ENCODE measurements at places on chromosomes 1 and 21.
A peak's percentile ranks its signal among the peaks of the same experiment; 100 is the strongest.

- DNase-seq: no peak
Measured at GRCh38 chr1:217929213-217929885, 298.2 kb downstream of the SPATA17 start.

GRCh38 chr21:35336534-35336933, 287.4 kb upstream of the RUNX1 start:
- DNase-seq: no peak

GRCh38 chr1:46684670-46685069, 13.0 kb downstream of the TEX38 start:
- DNase-seq: no peak

DNA sequence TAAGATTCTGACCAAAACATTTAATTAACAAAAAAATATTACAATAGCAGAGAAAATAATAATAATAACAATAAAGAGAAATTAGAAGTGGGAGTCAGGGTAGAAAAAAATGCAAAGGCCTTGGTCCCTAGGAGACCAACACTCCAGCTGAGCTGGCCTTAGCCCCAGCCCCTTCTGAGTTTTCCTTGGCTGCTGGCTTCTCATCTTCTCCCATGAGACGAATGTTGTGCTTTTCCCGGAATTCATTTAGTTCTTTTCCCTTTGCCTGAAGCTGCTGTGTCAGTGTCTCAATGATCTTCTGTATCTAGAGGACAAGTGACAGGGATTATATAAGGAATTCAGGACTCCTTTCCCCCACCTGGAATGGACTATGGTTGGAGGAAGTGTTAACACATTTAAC, 2.4 kb downstream of the KLHDC9 start:
- no peak for DNase-seq

DNA sequence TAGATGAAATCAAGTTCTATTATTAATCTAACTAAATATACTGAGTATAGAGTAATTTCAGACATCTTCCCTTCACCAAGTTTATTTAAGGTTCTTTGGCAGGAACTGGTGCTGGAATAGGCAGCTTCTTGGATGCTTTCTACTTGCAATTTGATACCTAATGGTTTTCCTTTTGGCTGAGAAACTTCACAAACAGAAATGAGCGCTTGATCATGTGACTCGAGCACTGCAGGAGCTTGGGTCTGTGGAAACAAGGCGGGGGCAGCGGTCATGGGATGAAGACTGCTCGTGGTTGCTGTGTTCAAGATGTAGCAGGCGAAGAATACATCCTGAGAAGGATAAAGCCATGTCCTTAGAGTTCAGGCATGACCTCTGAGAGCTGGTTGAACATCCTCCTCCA, 136.8 kb downstream of the PTPRC start:
- no peak for DNase-seq

DNA sequence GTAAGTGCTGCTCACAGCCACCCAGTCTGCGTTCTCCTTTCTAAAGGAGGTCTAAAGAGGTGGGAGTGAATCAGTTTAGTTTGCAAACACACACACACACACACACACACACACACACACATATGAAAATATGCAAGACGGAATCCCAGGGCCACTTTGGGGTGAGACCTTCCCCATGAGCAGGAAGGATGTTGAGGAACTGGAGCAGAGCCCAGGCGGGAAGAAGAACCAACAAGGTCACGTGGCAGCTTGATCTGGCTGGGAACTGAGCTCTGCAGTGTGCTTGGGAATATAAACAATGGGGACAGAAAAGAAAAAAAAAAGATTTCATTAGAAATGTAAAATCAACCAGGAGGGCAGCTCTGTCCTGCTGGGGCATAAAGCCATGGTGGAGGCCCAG, 32.6 kb downstream of the OR2G3 start:
- DNase-seq: no peak

GRCh38 chr1:92495392-92496063, 8.8 kb upstream of the GFI1 start:
- DNase-seq: no peak

- no peak for DNase-seq
Measured at GRCh38 chr1:223423641-223424233, 30.5 kb downstream of the CCDC185 start.

DNA sequence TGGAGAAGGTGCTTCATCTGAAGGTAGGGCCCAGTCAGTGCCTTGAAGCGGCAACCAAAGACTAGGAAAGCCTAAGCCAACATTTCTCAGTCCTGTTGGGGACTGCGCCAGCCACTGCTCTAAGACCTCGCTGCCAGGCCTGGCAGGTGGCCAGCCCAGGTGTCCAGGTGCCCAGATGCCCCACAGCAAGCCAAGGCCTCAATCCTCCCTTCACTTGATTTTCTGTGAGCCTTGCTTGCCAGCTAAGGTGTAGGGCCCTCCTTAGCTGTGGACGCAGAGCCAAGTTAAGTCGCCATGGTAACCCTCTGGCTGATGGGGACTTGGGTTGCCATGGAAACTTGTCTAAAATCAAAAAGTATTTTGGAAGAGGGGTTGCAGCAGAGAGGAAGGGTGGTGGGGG, 135.0 kb downstream of the NAV1 start:
- no peak for DNase-seq

GRCh38 chr1:60989749-60990713, 92.3 kb upstream of the NFIA start:
- no peak for DNase-seq

GRCh38 chr1:57644667-57645066, 220.8 kb upstream of the DAB1 start:
- no peak for DNase-seq

GRCh38 chr1:184425449-184426277, 38.8 kb downstream of the C1orf21 start:
- DNase-seq: no peak

- DNase-seq: no peak
Measured at GRCh38 chr1:170424346-170424745, 107.6 kb upstream of the GORAB start.

- no peak for DNase-seq
Measured at GRCh38 chr1:88061492-88062177, 622.4 kb upstream of the PKN2 start.

- DNase-seq: no peak
Measured at GRCh38 chr1:226078374-226078773, 15.9 kb downstream of the H3-3A start.

GRCh38 chr1:185033686-185034085, 11.7 kb upstream of the RNF2 start:
- DNase-seq: no peak

DNA sequence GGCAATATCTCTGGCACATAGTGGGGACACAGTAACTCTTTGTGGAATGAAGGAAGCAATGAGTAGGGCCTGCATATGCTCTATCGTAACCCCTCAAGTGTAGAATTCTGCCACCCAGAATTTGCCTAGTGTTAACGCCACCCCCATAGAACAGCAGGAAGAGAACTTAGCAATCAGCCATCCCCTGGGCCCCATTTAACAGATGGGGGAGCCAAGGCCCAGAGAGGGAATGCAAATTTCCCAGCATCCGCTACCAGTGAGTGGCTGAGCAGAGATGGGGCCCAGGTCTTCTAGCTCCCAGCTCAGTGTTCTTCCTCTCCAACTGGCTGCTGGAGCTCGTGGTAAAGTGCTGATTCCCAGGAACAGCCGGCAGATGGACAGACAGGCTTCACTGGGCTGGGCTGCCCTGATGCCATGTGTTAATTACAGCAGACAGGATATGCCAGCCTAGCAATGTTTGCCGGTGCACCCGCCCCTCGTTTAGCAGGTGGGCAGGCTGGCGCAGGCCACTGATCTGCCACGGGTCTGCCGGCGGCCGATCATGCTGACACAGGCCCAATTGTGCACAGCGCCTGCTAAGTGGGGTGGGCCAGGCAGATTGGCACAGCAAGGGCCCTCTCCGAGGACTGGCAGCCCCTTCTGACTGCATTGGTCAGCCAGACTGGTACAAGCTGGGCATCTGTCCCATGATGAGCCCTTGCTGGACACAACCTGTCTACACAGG, 171.9 kb downstream of the IGSF21 start:
- DNase-seq: no peak

- DNase-seq: no peak
Measured at GRCh38 chr1:27357281-27358037, 9.3 kb downstream of the MAP3K6 start.

DNA sequence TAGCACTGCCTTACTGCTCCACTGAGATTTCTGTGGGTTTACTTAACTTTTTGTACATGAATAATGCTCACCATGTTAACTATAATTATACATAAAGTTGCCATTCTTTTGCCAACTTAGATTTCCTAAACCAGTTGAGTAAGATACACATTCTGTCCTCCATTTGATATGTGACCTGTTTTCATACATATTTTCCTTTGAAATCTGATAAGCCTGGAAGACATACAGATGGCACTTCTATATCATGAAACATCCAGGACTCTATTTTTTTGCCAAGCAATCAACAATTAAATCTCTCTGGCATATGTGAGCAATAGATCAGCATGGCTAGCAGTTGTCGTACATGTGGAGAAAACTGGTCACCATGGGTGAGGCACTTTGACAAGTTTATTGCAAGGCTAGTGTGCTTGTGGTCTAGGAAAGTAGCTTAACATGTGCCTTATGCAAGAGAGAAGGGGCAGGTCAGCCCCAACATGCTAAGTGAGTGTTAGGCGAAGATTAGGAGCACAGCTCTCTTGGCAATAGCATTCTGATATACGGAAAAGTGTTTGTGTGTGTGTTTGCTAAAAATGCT, 14.2 kb downstream of the PRRX1 start:
- no peak for DNase-seq

GRCh38 chr21:43290421-43291346, 121.9 kb downstream of the CRYAA start:
- DNase-seq: no peak

- DNase-seq: no peak
Measured at GRCh38 chr1:203626910-203627246, 246 bp downstream of the ATP2B4 start.

DNA sequence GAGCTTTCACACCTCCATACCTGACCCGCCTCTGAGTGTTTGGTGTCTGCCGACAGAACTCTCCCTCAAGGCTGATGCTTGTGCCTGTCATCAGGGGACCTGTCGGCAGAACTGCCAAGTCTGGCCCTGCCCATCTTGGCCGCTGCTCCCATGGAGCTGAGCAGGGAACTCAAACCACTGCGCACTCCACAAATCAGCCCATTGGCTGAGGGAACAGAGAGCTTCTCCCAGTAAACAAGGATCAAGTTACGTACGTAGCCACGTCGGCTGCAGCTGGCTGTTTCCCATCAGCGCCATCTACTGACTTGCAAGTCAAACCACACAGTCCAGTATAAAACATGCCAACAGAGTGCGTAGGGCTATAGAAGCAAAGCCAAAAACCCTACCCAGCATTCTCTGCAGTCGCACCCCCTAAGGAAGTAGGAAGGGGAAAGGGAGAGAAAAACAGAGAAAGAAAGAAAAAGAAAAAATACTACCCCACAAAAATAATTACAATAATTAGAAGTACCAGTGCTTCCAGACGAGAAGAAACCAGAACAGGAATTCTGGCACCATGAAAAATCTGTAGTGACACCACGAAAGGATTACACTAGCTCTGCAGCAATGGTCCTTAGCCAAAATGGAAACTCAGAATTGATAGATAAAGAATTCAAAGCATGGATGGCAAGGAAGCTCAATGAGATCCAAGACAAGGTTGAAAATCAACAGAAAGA, 13.1 kb downstream of the KRTAP13-1 start:
- DNase-seq: no peak

GRCh38 chr1:42847111-42847595, 740 bp downstream of the ZNF691 start:
- DNase-seq: no peak

GRCh38 chr21:41250519-41250918, 66.1 kb upstream of the FAM3B start:
- peak; percentile 15 for DNase-seq

DNA sequence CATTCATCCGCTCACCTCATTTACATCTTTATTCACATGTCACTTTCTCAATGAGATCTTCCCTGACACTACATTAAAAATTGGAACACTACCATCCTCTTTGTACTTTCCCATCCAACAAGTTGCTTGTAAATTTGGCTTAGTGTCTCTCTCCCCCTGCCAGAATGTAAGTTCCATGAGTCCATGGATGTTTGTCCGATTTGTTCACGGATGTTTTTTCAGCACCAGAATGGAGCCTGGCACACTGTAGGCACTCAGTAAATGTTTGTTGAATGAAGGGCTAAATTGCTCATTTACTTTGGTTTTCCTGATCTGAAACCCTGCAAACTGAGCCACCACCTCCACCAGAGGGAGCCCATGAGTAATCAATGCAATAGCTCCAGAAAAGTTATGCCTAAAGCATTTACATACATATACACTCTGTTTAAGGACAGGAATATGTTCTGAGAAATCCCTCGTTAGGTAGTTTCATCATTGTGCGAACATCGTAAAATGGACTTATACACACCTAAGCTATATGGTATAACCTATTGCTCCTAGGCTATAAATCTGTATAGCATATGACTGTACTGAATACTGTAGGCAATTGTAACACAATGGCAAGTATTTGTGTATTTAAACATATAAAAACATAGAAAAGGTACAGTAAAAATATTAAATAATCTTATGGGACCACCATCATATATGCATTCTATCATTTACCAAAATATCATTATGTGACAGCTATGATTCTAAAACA, 2.8 kb upstream of the EYA3 start:
- DNase-seq: no peak

DNA sequence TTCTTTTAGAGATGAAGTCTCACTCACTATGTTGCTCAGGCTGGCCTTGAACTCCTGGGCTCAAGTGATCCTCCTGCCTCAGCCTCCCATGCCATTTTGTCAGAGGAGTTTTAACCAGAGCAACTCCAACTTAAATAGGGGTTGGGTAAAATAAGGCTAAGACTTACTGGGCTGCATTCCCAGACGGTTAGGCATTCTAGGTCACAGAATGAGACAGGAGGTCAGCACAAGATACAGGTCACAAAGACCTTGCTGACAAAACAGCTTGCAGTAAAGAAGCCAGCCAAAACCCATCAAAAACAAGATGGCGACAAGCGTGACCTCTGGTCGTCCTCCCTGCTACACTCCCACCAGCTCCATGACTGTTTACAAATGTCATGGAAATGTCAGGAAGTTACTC, 5.7 kb upstream of the DNAH14 start:
- no peak for DNase-seq

GRCh38 chr1:159015440-159015909, 5.8 kb downstream of the IFI16 start:
- no peak for DNase-seq

GRCh38 chr1:40948741-40949443, 30.6 kb upstream of the CTPS1 start:
- no peak for DNase-seq

GRCh38 chr1:60562740-60563139, 489.2 kb upstream of the C1orf87 start:
- DNase-seq: no peak

DNA sequence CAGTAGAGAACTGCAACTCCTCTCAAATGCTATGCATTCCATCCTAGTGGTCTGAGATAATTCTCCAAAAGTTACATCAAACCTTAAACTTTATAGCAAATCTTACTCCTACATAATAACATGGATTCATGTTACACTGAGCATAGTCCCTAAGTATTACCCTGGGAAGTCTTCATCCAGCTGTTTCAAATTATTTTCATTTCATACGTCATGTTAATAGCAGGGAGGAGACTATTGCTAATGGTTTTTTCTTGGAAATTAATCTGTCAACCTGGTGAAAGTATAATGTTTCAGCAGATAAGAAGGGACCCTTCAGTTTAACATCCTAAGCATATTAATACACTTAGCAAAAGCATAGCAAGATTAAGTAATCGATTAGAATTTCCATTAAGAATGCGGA, 318.1 kb downstream of the USP25 start:
- DNase-seq: no peak

- DNase-seq: no peak
Measured at GRCh38 chr1:58000116-58000515, 546.4 kb downstream of the OMA1 start.

GRCh38 chr21:37358397-37358796, 8.2 kb upstream of the DYRK1A start:
- no peak for DNase-seq

Measured in NCI-H2081 treated with DMSO at 0.1 percent for 48 hours (cell line).